Cardiac muscle cell (in vitro differentiated cells and primary cell): ENCODE measurements at places on chromosomes 5 and 9.
A peak's percentile ranks its signal among the peaks of the same experiment; 100 is the strongest.

DNA sequence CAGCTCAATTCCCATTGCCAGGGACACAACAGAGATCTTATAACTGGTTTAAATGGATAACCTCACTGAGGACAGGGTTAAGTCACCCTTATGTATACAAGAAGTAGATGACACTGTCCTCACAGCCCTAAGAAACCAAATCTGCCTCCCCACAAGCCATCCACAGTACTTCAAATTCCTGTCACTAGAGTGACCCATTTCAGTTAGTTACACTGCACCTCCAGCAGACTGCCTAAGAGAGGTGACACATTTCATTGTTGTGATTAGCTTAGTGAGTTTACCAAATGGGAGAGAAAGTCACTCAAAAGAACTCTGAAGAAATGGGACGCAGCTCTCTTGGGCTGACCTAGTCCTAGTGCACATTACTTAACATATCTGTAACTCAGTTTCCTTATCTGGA, 53.6 kb upstream of the HTR1A start:
- no peak for DNase-seq

- DNase-seq: no peak
Observed at GRCh38 chr9:136088939-136089696, 6.0 kb downstream of the NACC2 start.

DNA sequence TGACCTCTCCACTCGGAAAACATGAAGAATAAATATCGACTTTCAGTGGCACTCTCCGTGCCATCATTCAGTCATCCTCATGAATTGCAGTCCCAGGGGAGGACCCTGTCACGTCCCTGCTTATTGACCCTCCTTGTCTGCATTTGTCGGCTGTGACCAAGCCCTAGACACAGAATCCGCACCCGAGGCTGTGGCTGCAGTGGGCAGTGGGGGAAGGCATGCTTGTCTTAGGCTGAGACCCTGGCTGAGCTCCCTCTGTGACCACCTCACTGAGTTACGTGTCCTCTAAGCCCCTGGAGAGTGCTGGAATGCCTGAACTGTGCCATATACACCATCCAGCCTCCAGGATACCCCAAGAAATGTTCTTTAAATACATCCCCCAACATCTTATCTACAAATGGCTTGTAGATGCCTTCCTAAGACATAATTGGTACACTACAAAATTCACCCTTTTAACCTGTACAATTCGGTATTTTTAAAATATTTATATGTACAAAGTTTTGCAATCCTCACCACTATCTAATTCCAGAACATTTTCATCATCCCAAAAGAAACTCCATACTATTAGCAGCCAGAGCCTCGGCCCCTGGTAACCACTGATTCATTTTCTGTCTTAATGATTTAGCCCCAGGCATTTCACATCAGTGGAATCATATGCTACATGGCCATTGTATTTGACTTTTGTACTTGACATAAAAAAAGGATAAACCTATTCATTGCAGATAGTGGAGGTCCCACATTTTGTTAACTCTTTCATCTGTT, 80.8 kb upstream of the ICE1 start:
- peak; percentile 30 for DNase-seq

GRCh38 chr5:53879708-53880323, 319.4 kb downstream of the NDUFS4 start:
- no peak for DNase-seq

GRCh38 chr5:127555826-127556225, 38.4 kb downstream of the PRRC1 start:
- DNase-seq: peak; percentile 31

DNA sequence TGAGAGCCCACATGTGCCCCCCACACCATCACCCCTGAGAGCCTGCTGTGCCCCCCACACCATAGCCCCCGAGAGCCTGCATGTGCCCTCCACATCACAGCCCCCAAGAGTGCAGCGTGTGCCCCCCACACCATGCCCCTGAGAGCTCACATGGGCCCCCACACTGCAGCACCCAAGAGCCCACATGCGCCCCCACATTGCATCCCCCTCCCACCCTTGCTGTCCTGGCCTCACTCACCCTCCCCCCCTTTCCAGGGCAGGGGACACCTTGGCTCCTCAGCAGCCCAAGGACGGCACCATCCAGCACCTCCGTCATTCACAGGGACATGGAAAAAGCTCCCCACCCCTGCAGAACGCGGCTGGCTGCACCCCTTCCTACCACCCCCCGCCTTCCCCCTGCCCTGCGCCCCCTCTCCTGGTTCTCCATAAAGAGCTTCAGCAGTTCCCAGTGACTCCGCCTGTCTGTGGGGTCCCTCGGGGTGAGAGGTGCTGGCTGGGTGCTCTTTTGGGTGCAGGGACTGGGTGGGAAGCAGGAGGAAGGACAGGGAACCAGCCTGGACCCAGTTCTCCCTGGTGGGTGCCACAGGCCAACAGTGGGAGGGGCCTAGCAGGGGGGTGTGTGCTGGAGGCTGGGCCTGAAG, 5.0 kb downstream of the LCN1 start:
- DNase-seq: no peak

DNA sequence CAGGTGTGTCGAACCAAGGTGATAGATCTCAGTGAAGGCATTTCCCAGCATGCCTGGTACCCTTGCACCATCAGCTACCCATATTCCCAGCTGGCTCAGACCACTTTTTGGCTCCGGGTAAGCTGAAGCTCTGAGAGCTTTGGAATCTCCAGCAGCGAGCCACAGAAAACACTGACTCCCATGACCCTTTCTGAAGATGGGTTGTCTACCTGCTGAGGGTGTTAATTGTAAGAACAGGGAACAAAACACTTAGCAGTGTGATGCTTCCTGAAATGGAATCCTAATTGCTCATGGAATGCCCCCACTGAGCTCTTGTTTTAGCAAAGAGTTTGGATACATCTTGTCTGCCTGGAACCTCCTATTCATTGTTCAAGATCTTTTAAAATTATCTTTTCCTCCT, 177.7 kb downstream of the PAPPA start:
- DNase-seq: no peak

DNA sequence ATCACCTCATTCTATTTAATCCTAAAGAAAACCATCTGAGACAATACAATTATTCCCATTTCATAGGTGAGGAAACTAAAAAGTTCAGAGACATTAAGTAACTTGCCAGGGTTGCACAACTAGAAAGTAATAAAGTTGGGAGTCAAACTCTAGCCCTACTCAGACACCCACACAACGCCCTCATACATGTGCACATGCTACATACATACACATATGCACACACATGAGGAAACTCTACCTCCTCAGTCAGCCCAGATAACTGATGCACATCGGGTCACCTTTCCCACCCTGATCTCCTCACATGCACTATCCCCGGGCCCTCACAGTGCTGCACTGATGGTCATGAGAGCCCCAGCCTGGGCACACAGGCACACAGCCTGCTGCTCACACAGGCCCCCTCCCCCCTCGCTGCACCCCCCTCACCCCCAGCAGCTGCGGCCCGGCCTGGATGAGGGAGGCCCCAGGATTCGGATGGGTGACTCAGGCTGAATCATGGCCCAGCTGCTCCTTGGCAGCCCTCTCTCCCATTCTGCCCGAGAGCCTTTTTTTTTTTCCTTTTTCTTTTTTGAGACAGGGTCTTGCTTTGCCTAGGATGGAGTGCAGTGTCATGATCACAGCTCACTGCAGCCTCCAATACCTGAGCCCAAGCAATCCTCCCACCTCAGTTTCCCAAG, 5.0 kb upstream of the GPRIN1 start:
- DNase-seq: peak; percentile 72

DNA sequence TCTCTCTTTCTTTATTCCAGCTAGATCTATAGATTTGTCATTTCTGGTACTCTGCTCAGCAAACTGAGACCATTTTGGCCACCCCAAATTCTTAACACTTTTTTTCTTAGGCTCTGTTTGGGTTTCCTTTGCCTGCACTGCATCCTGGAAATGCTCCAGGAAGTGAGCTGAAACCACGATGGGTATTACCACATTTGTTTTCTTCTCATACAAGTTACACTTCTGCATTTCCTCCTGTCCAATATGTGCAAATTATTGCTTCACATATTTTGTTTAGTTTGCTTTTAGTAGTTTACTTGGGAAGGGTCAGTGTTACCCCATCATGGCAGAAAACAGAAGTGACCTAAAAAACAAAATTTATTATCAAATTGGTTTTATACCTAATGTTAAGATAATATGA, 498.6 kb upstream of the GRIN3A start:
- no peak for DNase-seq
